ENCODE measurements at places on chromosomes 1 and 21.

GRCh38 chr1:16392740-16393569 lies 25.9 kb downstream of the SZRD1 start:
- no peak for DNase-seq

- DNase-seq, result no peak
Measured at GRCh38 chr1:51100264-51100880, 1.7 kb upstream of the C1orf185 start.

- no peak for DNase-seq
Measured at GRCh38 chr1:153928245-153928644, 5.5 kb upstream of the GATAD2B start.

GRCh38 chr1:42926235-42926878 lies 32.3 kb downstream of the SLC2A1 start:
- no peak for DNase-seq

- DNase-seq, result no peak
Measured at GRCh38 chr1:918843-919242, 4.9 kb upstream of the SAMD11 start.

- DNase-seq, result no peak
Measured at GRCh38 chr1:209707308-209707707, 2.7 kb downstream of the HSD11B1 start.

DNA sequence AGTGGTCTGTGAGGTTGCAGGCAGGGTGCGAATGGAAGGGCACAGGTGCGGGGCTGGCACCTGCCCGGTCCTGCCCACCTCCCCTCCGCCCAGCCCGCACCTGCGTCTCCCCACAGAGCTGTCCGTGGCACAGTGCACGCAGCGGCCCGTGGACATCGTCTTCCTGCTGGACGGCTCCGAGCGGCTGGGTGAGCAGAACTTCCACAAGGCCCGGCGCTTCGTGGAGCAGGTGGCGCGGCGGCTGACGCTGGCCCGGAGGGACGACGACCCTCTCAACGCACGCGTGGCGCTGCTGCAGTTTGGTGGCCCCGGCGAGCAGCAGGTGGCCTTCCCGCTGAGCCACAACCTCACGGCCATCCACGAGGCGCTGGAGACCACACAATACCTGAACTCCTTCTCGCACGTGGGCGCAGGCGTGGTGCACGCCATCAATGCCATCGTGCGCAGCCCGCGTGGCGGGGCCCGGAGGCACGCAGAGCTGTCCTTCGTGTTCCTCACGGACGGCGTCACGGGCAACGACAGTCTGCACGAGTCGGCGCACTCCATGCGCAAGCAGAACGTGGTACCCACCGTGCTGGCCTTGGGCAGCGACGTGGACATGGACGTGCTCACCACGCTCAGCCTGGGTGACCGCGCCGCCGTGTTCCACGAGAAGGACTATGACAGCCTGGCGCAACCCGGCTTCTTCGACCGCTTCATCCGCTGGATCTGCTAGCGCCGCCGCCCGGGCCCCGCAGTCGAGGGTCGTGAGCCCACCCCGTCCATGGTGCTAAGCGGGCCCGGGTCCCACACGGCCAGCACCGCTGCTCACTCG lies 23.3 kb downstream of the FTCD start:
- no peak for DNase-seq

- DNase-seq, result no peak
Measured at GRCh38 chr1:157993147-157993917, at the start of gene KIRREL1. Gene KIRREL1, plus strand, starts transcription at chr1:157993645. Its CDS starts 32 bp downstream, at chr1:157993677.

DNA sequence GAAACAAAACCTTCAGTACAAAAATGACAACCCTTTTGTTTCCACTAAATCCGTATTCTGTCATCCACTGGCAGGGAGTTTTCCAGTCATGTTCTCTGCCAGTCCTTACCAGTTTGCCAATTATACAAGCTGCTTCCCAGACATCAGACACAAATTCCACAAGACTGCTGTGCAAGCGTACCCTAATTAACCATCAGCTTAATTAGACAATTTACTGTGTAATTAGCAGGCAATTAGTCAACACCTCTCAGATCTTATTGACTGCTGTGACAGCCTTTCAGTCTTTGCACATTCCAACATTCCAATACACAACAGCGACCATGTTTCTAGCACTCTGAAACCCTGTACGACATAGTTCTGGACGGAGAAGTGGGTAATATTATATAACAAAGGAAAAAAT lies 420.1 kb downstream of the DPYD start:
- no peak for DNase-seq

GRCh38 chr21:40731206-40731605 lies 115.8 kb downstream of the DSCAM start:
- no peak for DNase-seq

DNA sequence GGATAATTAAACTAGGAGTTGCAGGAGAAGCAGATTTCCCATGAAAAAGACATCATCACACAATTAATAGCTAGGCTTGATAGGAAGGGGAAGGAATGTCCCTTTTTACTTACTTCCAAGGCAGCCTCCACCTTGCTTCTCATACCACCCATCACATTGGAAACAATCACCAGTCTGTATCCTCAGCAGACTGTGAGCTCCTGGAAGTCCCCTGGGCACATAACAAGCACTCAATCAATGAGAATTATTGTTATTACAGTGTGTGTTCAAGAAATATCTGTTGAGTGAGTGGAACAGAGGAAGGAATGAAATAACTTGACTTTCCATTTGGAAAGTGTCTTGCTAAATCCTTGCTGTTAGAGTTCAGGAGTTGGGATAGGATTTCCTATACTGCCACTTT lies 36.2 kb downstream of the HIVEP3 start:
- DNase-seq, result no peak

- DNase-seq, result no peak
Measured at GRCh38 chr1:20160034-20160433, 20.9 kb downstream of the PLA2G2F start.

- DNase-seq, result no peak
Measured at GRCh38 chr21:44534688-44535087, 5.3 kb downstream of the KRTAP10-1 start.

DNA sequence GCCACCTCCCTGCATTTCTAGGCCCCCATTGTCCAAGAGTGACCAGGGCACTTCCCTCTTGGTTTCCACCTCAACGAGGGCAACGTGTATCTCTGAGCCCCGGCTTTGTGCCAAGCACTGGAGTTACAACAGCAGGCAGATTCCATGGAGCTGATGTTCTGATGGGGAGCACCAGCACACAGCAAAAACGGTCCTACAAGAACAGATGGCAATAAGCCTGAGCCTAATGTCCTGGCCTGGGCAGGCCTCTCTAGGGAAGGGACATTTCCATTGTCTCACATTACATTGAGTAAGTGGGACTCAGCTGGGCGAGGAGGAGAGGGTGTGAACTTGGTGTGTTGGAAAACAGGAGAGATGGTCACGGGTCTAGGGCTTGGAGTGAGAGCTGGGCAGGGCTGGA lies 27.2 kb upstream of the NPPB start:
- DNase-seq, result no peak

DNA sequence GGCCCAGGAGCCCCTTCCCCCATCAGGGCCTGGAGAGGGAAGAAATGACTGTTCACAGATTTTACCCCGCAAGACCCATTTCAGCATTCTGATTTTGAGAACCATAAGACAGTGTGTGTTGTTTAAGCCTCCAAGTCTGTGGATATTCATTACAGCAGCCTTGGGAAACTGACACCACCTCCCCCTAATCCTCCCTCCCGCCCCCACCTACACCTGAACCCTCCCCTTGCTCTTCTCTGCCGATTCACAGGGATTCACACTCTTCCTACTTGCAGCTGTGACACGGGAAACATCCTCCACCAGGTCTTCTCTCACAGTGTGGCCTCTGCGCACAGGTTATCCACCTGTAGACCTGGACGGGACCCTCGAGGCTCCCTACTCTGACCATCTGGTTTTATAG lies 50.1 kb downstream of the RIPK4 start:
- no peak for DNase-seq

DNA sequence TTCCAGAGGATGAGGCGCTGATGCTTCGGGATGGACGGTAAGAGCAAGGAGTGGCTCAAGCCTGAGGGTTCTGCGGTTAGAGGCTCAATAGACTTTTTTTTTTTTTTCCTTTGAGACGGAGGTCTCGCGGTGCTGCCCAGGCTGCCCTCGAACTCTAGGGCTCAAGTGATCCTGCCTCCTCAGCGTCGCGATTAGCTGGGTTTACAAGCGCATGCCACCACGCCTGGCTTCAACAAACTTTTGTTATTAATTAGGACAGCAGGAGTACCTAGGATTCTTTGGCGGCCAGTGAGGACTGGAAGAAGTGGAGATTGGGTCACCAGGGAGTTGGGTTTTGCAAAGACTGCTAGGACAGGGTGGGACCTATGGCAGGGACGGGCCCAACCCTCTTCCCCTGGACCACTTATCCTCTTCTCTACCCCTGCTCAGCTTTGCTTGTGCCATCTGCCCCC lies 587 bp downstream of the SCNM1 start:
- DNase-seq, result no peak

DNA sequence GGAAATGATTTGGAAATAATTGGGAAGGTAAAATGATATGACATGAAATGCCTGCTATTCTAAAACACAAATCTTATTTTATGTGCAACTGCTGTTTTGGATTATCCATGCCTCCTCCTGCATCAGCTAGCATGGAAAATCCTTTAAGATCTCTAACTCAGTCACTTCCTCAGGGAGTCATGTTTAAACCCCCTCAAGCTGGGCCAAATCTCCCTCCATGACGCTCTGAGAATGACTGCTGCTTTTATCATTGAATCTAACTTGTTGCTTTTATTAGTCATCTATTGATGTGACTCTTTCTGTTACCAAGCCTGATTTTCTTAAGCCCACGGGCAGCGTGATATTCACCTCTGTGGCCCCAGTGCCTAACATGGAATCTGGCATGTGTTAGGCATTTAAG lies 324.8 kb downstream of the DISC1 start:
- no peak for DNase-seq

GRCh38 chr1:159900086-159900680 lies at the start of gene CFAP45:
Gene CFAP45, minus strand, starts transcription at chr1:159900165. Its CDS starts 67 bp downstream, at chr1:159900098.
- no peak for DNase-seq

GRCh38 chr1:109229531-109230127 lies 15.9 kb downstream of the SARS1 start:
- no peak for DNase-seq

DNA sequence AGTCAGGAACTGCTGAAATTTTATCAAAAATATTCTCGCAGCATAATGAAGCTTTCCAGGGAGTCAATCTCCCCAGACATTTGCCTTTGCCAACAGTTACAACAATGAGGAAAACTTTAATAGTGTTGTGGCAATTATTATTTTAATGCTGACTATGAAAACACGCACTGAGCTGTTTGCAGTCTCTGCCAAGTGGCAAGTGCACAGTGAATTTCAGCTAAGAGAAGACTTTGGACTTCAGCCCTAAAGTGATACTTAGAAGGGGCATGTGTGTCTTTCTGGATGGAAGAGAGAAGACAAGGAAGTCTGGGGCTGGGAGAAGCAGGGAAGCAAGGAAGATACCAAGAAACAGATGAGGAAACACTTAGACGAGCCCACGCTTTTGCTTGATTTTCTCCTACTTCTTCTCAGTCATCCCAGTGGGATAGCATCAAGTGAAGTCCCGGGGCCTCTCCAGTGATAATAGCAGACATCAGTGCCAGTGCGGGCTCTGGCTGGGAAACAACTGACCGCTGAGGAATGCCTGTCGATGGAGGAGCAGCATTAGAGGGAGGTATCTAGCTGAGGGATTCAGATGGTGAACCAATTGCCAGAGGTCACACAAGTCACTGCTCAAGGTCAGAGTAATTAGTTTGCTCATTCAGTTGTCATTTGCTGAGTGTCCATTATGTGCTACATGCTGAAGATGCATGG lies 196.3 kb downstream of the TTLL7 start:
- no peak for DNase-seq

DNA sequence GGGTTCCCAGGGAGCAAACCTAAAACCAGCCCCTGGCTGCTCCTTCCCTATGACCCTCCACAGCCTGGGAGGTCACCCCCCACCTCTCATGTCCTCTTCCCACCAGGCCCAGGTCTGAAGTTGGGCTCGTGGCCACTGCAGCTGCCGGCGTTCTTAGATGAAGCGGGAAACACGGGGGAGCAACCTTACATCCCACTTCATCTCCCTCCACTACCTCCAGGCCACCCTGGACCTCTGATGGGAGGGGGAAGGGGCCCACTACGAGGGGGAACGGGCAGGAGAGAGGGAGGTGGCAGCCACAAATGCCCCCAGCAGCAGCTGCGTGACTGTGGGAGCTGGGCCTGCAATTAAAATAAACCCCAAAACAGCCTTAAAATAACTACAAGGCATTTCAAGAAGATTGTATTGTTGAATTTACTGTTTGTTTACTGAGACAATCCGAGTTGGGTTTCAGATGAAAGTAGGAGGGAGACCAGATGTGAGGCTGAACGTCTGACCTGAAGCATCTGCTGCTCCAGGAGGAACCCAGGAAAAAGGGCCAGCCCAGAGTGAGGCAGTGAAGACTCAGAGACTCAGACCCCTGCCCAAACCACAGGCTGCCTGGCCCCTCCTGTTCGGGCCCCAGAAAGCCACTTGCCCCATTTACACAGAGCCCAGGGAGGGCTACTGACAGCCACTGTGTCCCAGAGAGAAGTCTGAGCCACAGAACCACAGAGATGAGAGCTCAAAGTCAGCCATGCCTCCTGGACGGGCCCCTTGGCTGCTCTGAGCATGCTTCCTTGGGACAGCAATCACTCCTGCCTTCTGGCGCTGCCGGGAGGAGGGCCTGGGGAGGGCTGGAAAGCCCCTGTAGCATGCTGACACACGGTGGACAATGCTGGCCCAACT lies 59.8 kb downstream of the GLIS1 start:
- DNase-seq, result no peak

DNA sequence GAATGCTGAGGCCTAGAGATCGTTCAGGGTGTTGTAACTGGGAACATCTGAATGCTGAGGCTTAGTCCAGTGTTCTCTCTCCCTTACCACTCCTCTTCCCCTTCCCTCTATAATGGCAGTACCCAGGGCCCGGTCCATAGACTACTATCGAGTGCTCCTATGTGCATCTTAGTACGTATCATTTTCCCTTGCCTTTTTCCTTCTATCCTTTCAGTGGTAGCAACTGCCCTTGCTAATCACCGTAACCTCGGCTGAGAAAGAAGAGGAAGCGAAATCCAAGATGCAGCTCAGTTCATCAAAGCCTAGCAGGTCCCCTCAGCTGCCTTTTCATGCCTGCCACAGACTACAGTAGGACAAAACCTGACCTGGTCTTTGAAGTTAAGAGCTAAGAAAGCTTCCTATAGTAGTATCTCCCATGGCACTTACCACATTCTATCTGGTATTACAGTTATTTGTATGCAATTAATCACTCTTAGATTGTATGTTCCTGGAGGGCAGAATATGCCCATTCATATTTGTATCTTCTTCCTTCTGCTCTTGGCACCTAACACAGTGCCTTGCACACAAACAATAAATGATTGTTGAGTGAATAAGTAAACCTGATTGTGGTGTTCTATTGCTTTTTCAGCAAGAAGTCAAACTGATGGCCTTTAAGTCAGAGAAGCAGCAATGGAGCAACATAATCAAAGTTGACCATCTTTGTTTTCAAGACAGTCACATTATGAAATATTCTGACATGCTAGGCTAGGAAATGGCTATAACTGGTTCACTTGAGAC lies 22.4 kb downstream of the CNIH4 start:
- DNase-seq, result no peak

DNA sequence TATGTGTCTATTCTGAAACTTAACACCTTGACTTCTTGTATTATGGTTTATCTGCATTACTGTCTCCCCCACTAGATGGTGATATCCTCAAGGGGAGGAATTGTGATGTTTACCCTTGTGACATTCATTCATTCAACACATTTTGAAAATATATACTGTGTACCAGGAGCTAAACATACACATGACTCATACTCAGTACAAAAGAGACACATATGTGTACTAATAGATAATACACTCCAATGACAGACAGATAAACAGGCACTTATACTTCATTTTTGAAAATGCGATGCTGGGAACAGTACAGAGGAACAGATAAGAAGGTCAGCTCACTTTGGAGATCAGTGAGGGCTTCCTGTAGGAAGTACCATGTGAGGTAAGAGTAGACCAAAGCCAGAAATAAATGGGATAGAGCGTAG lies 8.9 kb upstream of the RAB3GAP2 start:
- DNase-seq, result no peak
